ENCODE measurements at places on chromosomes 6 and 20.

DNA sequence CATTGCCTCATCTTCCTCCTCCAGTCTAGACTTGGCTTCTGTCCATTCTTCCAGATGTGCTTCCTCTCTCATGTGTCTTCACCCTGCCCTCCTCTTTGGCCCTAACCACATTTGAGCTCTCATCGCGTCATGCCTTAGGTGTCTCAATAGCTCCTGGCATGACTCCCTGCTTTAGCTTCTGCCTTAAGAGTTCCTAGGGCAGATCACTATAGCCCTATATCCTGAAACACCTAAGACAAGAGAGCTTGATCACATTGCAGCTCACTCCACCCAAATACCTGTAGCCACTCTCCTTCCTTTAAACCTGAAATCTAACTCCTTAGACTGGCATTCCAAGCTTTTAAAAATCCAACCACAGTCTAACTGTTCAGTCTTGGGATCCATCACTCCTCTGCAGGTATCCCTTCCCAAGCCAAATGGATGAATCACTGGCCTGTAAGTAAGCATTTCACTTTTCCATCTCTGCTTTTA lies 69.0 kb upstream of the STXBP5 start:
- no peak for DNase-seq

DNA sequence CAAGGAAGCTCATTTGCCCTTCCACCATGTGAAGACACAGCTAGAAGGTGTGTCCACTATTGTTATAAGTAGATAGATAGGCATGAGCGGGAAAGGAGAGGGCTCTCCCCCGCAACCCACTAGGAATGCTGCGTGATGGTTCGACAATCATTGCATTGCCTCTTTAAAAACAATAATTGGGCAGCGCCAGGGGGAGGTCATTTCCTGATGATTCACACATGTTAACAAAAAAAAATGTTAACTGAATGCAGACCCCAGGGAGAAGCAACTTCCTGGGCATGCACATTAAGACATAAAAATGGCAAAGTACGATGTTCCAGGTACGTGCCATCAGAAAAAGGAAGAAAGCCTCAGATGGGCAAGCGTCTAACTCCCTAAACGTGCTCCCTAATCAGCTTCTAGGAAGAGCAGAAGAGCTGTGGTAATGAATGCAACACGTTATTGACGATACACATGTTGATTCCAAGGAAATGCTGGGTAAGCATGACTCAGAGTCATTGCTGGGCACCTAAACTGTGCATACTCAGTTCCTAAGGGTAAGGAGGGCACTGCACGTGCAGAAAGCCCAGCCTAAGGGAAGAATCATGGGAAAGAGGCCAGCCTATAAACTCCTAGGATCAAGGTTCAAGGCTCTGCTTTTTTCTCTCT lies 113.7 kb downstream of the FAM217A start:
- no peak for DNase-seq

DNA sequence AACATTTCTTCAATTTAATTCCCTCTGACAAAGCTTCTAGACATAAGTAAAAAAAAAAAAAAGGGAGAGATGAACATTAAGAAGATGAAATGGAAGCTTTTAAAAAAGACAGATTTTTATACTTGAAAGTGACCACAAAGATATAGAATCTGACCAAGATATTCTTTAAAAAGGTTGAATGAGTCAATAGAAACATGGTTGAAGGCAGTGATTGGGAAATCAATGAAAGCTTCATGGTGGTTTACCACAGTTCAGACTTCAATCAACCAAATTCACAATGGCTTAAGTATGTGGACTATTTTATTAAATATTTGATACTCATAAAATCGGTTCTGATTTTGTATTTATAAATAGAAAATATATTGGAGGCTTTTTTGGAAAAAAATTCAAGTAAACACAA lies 248.4 kb upstream of the HSF2 start:
- DNase-seq, result no peak

- no peak for DNase-seq
Observed at GRCh38 chr6:119030759-119031158, 47.7 kb downstream of the FAM184A start.

GRCh38 chr20:21707999-21708737 lies 2.7 kb downstream of the PAX1 start:
- DNase-seq, result no peak

DNA sequence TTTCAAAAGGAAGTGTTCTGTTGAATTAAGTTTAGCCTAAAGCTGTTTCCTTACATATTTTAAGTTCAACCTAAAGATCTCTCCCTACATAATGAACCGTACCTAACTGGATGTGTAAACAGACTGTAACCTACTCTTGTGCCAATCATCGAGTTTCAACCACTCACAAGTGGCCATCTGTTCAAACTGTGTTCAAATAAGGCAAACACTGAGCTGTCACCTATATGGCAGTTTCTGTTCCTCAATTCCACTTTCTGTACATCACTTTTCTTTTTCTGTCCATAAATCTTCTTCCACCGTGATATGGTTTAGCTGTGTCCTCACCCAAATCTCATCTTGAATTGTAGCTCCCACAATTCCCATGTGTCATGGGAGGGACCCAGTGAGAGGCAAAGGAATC lies 428.6 kb downstream of the HACE1 start:
- no peak for DNase-seq

DNA sequence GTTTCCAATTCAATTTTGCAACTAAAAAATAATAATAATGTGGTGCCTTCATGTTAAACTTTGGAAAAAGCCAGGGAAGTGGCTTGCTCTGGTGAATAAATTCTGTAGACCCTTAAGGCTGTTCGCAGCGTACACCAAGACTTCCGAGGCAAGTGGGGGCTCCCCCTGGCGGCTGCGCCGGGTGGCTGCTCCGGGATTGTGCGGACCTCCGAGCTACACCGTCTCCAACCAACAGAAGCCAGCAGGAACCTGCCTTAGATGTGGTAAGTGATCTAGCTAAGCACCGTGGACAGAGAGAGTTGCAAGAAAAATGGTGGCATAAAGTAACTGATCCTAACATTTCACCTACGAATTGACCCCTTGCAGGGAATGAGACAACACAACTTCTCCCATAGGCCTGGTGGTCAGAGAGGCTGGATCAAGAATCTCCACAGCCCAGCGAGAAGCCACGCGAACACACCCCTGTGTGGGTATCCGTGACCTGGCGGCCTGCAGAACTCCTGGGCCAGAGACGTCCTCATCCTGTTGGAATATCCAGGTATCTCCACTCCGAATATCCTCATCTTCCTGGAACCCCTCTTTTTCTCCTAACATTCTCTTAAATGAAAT lies 69.6 kb downstream of the TBXT start:
- DNase-seq, result peak; percentile 96

- no peak for DNase-seq
Observed at GRCh38 chr6:105483492-105483891, 80.6 kb upstream of the PREP start.

DNA sequence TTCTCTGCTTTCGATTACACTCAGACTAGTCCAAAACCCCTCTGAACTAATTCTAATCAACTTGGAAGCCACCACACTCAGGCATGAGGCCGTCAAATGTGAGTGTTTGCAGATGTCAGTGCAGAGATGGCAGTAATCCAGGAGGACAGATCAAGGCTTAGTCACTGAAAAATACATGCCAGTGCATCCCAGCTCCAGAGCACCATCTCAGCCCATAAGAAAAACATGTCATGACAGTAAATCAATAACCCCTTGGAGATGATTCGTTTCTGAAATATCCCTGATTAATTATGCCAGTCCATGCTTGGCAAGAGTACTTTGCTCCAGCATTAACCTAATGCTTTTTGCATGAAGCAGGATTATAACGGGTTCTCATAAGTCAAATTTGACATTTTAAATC lies 179.5 kb downstream of the ADAT2 start:
- no peak for DNase-seq

DNA sequence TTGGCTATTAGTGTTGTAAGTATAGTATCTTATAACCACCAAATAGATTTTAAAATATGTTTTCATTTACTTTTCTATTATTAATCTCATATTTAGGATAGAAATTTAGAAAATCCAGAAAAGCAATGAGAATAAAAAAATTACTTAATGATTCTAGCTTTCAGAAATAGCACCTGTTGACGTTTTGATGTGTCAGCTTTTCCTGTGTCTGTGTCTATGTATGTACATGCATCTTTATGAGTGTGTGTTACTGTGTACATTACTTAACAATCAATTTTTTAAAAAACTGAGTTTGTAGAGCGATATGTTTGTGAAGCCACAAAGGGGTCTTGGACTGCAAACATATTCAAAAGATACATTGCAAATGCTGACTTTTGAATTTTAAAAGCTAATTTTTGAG lies 526.9 kb downstream of the BCKDHB start:
- DNase-seq, result no peak

- DNase-seq, result no peak
Observed at GRCh38 chr6:92623431-92623830, 795.9 kb downstream of the EPHA7 start.

DNA sequence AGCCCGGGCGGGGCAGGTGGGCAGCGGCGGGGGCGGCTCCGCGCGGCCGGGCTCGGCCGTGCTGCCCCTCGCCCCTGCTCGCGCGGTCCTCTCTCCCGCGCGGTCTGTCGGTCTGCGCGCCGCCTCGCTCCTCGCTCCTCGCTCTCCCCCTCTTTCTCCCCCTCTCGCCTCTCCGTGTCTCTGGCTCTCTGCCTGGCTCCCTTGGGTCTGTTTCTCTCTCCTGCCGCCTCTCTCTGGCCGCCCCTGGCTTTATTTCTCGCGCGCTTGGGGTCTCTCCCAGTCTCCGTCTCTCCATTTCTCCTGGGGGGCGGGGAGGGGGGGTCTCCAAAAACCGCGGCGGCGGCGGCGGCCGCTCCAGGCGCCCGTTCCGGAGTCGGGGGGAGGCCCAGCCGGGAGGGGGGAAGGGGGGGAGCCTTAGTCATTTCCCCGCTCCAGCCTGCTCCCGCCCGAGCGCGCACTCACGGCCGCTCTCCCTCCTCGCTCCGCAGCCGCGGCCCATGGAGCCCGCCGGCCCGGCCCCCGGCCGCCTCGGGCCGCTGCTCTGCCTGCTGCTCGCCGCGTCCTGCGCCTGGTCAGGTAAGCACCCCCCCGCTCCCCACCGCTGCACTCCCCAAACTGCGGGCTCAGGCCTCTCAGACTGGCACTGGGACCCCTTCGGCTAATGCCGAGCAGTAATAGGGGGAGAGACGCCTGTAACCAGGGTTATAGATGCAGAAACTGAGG lies at the start of gene SIRPA:
TSS of gene SIRPA (plus strand) at position 457 of the 723 bp plus-strand sequence. CDS start at position 498, 41 bp downstream.
- DNase-seq, result peak; percentile 73

GRCh38 chr20:1784586-1784985 lies 110.6 kb upstream of the SIRPA start:
- no peak for DNase-seq

DNA sequence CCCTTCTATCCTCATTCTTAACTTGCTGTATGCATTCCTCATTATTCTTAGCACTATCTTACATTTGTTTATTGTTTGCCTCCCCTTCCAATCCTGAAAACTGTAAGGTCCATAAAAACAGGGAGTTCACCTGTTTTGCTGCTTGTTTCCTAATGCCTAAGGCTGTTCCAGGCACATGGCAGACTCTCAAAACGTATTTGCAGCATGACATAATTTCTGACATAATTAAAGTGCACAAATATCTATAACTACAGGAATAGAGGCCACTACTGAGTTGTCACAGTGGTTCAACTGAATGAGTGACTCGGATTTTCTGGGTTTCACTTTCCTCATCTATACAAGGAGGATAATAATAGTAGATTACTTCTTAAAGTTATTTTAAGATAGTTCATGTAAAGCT lies 83.0 kb downstream of the HFE start:
- DNase-seq, result no peak

GRCh38 chr6:11943060-11943459 lies 69.1 kb upstream of the HIVEP1 start:
- no peak for DNase-seq

DNA sequence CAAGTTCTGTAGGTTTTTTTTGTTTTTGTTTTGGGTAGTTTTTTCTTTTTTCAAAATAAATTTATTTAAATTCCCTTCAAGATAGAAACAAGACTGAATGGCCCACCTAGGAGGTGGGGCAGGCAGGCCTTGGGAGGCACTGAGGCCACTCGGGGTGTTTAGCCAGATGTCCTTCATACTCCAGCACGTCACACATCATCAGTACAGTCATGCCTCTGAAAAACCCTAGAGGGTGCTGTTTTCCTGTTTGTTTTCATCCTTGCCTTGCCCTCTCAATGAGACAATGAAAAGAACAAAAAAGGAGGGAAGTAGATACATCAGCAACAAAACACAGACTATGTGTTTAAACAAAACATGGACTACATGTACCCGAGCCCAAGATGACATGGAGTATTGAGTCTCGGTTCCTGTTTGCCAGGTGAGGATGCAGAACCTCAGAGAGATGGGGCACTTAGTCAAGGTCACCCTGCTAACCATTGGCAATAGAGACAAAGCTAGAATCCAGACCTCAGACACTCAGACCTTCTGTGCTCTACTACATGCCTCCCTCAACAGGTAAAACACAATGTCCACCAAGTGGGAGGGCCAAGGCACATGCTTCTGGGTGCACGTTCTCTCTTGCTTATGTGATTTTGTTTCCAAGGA lies 26.8 kb upstream of the CLIC5 start:
- DNase-seq, result no peak

- DNase-seq, result peak; percentile 77
Observed at GRCh38 chr20:61414455-61414991, 162.5 kb downstream of the CDH4 start.

GRCh38 chr6:136750696-136751521 lies 41.4 kb downstream of the MAP3K5 start:
- DNase-seq, result no peak

DNA sequence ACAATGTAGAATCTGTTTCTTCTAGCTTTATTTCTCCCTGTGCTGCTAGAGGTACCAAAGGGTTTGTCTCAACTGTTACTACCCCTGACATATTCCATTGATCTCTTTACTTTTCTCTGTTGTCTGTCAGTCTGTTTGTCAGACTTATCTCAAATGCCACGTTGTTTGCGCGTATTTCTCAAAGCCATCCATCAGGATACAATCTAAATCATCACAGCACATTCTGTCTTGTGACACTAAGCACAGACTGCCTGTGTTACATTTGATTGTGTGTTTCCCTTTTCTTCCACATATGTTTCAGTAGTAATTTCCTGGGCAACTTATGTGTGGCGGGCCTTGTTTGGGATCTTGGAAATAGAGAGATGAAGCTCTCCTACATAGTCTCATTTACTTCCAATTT lies 30.2 kb upstream of the SERINC3 start:
- DNase-seq, result no peak

GRCh38 chr6:47371139-47371869 lies 61.6 kb upstream of the TNFRSF21 start:
- DNase-seq, result no peak

DNA sequence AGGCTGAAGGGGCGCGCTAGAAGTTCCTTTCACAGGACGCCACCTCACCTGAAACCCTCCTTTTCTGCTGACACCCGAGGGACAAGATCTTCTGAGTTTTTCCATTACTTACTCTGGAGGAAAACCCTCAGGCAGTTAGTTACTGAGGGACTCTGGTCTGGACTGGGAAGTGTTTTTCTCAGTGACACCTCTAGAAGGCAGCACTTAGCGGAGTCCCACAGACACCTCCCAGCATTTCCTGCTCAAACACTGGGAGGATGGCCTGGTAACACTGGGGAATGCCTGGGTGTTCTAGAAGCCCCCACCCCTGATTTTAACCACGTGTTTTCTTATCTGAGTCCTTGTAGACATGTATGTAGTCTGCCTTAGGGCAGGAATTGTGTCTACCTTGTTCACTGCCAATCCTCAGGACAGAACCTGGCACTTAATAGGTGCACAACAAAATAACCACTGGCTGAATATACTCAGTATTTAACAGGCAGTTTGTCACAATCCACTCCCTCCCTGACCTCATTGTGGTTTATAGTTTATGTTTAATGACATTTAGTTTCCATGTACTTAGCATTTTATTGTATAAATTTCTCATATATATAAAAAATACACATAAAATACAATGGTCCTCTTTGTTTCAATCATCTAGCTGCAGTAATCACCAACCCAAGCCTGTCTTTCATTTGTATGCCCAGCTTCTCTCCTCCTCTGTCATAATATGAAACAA lies 4.8 kb downstream of the GSTA3 start:
- no peak for DNase-seq

All from posterior cingulate gyrus (tissue), 11 donors.